ENCODE measurements at places on chromosomes 1 and 21. TPM values are rescaled to one million over a fixed set of nuclear protein-coding genes. Genes with fewer than 3 reads are reported as not detected.

DNA sequence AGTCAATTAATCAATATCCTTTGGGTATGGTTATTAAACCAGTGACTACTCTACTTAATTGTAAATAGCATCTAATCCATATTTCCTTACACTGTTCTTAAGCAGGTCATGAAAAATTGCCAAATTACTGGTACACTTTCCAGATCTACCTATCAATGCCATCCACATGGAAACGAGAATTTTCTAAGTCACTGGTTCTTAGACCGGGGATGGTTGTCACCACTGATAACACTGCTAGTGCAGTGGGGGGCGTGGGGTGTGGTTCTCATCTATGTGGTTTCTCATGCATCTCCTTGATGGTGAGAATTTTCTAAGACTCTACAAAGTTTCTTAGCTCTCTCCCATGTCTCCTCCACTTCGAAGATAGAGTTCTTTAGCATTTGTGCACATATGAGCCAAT is 63.7 kb upstream of the COG2 start:
- no peaks in the 10 kb centered on the region for H3K36me3 ChIP-seq
- no peak overlapping the region for H3K4me3 ChIP-seq
- H3K27ac ChIP-seq = no peak overlapping the region
- H3K27me3 ChIP-seq = no peaks in the 10 kb centered on the region
- no peaks in the 10 kb centered on the region for H3K4me1 ChIP-seq
- no peak for DNase-seq

- no peak for DNase-seq
- H3K4me1 ChIP-seq = no peaks in the 10 kb centered on the region
Observed at GRCh38 chr1:222054416-222054815, 312.5 kb upstream of the DUSP10 start.

- H3K4me1 ChIP-seq = no peaks in the 10 kb centered on the region
- no peaks in the 10 kb centered on the region for H3K36me3 ChIP-seq
- H3K4me3 ChIP-seq = no peak overlapping the region
- H3K27ac ChIP-seq = no peak overlapping the region
Observed at GRCh38 chr21:40466893-40467483, 380.0 kb downstream of the DSCAM start.

DNA sequence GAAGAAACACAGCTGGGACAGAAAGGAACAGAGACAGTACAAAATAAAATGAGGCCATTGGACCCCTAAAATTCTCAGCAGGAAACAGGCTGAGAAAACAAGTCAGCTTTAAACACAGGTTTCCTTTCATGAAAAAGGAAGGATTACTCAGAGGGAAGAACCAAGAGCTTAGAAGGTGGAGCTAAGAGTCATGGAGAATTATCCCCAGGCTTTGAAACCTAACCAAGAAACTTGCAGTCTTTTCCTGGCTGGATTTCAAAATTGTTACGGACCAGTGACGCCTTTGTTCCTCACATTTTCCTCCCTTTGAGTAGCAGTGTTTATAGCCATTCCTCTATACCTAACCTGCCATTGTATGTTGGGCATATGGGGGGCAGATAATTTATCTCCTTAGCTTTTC is 8.8 kb downstream of the HMGB4 start:
- no peaks in the 10 kb centered on the region for H3K36me3 ChIP-seq
- no peaks in the 10 kb centered on the region for H3K4me1 ChIP-seq
- H3K4me3 ChIP-seq = no peak overlapping the region
- no peak for DNase-seq

GRCh38 chr21:14071902-14072734 is 138.6 kb downstream of the LIPI start:
- H3K36me3 ChIP-seq = no peaks in the 10 kb centered on the region
- no peak overlapping the region for H3K27ac ChIP-seq
- no peak overlapping the region for H3K4me3 ChIP-seq
- no peaks in the 10 kb centered on the region for H3K4me1 ChIP-seq

DNA sequence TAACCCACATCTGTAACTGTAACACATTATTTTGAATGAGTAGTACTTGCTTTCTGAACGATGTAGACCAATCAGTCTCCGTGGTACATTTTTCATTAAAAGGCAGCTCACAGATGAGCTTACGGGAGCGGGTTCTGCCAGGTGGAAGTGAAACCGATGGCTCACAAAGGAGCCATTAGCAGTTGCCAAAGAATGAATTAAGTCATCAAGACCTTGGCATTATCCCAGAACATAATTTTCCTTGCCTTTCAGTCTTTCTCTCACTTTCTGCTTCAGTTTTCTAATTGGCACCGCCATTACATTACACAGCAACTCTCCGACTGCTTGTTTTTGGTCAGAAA is 33.5 kb upstream of the UTS2 start:
- H3K27me3 ChIP-seq = no peaks in the 10 kb centered on the region
- H3K36me3 ChIP-seq = no peaks in the 10 kb centered on the region
- no peaks in the 10 kb centered on the region for H3K4me1 ChIP-seq
- H3K4me3 ChIP-seq = no peak overlapping the region
- DNase-seq = no peak

DNA sequence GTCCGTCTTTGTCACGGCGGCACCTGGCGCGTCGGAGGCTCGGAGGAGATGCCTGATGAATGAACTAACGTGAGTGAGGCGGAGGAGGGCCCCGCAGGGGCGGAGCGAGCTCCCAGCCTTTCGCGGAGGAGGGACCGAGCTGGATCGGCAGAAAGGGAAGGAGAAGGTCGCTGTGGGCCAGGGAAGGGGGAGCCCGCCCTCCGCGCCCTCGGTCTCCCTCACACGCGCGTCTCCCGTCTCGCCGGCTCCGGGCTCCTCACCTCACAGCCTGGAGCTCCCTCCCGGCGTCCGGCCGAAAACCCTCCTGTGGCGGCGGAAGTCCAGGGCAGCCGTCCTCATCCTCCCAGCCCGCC is 519 bp downstream of the ZNF496 start:
- no peaks in the 10 kb centered on the region for H3K27me3 ChIP-seq
- peaks cover 16% of the 10 kb centered on the region for H3K4me1 ChIP-seq
- peak; percentile 68 for DNase-seq
- peak overlapping the region; percentile 31 for H3K27ac ChIP-seq
- peak overlapping the region; percentile 28 for H3K4me3 ChIP-seq
- no peaks in the 10 kb centered on the region for H3K36me3 ChIP-seq

DNA sequence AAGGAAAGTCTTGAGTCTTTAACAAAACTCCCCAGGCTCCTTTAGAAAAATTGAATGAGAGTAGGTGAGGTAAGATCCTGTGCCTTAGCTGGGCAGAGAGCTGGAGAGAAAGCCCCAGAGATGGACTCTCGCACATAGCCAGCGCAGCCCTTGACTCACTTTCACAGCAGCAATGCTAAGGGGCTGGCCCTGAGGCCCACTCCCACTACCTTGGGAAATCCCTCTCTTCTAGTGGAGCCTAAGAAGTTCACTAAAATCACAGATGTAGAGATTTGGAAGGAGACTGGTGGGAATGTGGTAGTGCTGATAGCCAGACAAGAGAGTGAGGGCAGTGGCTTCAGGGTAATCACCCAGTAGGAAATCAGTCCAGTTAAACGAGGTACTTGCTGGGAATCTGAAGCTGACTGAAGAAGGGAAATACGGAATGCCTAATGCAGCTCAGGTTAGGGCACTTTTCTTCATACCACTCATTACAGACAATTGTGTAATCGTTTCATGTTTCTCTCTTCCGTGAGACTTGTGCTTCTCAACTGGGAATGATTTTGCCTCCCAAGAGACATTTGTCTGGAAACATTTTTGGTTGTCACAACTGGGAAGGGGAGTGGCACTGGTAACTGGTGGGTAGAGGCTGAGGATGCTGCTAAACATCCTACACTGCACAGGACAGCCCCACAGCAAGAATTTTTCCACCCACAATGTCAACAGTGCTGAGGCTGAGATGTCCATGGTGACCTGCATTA is 42.4 kb upstream of the LRRC8C start:
- no peak for DNase-seq
- H3K27ac ChIP-seq = no peak overlapping the region
- no peak overlapping the region for H3K4me3 ChIP-seq
- H3K27me3 ChIP-seq = no peaks in the 10 kb centered on the region

DNA sequence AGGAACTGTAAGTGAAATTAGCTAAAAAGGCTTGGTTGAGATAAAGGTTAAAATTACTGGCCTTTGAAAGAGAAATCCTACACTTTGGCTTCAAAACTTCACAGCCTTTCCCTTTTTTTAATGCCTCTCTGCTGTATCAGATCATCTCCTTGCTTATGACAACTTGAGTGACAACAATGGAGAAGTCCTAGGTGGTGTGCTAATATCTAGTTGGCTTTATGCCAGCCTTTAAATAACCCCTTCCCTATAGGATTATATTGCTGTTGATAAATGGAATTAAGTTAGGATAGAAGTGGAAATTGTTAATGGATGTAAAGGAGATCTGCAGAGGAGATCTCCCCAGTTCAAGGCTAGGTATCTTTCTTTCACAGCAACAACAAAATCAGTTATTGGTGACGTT is 130.2 kb upstream of the ATP1B1 start:
- H3K27ac ChIP-seq = no peak overlapping the region
- H3K4me1 ChIP-seq = no peaks in the 10 kb centered on the region
- H3K4me3 ChIP-seq = no peak overlapping the region
- no peak for DNase-seq
- no peaks in the 10 kb centered on the region for H3K36me3 ChIP-seq

- H3K4me3 ChIP-seq = no peak overlapping the region
- no peaks in the 10 kb centered on the region for H3K27me3 ChIP-seq
- no peaks in the 10 kb centered on the region for H3K36me3 ChIP-seq
- DNase-seq = no peak
- H3K4me1 ChIP-seq = no peaks in the 10 kb centered on the region
Observed at GRCh38 chr1:10283318-10283984, 73.1 kb downstream of the KIF1B start.

- no peak overlapping the region for H3K4me3 ChIP-seq
- H3K27me3 ChIP-seq = no peaks in the 10 kb centered on the region
- peak; percentile 46 for DNase-seq
- H3K27ac ChIP-seq = no peak overlapping the region
- H3K36me3 ChIP-seq = no peaks in the 10 kb centered on the region
- H3K4me1 ChIP-seq = peaks cover 13% of the 10 kb centered on the region
Observed at GRCh38 chr1:113140588-113141446, 67.8 kb downstream of the LRIG2 start.

DNA sequence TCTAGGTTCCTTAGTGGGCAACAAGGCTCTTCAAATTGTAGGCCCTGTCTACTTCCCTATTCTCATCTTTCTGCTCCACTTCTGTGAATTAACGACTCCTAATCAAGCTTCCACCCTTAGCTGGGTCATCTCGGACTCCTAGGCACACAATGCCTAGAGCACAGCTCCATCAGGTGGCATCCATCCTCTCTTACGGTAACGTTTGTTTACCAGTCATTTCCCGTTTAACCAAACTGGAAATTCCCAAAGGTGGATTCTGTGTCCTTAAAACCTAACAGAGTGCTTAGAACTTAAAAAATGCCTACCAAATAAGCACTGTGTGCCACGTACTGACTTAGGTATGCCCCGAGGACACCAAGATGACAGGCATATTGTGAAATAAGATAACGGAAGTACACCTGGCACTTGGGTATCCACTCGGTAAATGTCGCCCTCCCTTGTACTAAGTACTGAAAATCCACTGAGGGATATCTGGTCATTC is 1.5 kb downstream of the PARP1 start:
- H3K4me1 ChIP-seq = peaks cover 53% of the 10 kb centered on the region
- H3K27me3 ChIP-seq = no peaks in the 10 kb centered on the region
- H3K27ac ChIP-seq = peak overlapping the region; percentile 76
- DNase-seq = peak; percentile 26

GRCh38 chr21:33189824-33190223 is 39.9 kb upstream of the IFNAR2 start:
- peaks cover 34% of the 10 kb centered on the region for H3K4me1 ChIP-seq
- H3K4me3 ChIP-seq = no peak overlapping the region
- H3K27me3 ChIP-seq = no peaks in the 10 kb centered on the region
- H3K27ac ChIP-seq = no peak overlapping the region
- DNase-seq = no peak

- H3K36me3 ChIP-seq = no peaks in the 10 kb centered on the region
- no peak for DNase-seq
- H3K27ac ChIP-seq = no peak overlapping the region
- H3K4me3 ChIP-seq = no peak overlapping the region
- H3K4me1 ChIP-seq = no peaks in the 10 kb centered on the region
- no peaks in the 10 kb centered on the region for H3K27me3 ChIP-seq
Observed at GRCh38 chr1:245444945-245445344, 290.2 kb downstream of the KIF26B start.

DNA sequence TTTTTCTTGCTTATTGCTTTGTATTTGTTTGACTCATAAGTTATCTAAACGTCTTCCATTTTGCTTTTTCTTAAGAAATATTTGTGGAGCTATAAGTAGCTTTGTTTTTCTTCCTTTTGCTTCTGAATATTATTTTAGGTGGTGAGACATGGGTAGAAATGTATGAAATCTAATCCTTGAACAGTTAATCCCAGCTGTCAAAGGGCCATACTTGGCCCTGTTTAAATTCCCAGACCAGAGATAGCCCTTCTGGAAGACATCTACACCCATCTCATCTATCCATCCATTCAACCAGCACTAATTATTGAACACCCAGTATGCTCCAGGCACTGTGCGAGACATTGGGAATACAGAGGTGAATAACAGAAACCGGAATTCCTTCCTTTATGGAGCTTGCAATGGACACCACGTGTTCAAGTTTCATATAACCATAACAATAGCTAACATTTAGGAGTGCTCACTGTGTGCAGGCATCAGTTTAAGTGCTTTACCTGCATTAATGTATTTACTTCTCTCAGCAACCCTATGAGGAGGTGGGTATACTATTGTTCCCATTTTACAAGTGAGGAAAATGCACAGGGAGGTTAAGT is 8.7 kb downstream of the TACSTD2 start:
- H3K4me1 ChIP-seq = peaks cover 3% of the 10 kb centered on the region
- DNase-seq = no peak
- H3K27ac ChIP-seq = no peak overlapping the region
- H3K4me3 ChIP-seq = no peak overlapping the region

- no peak overlapping the region for H3K27ac ChIP-seq
- no peak overlapping the region for H3K4me3 ChIP-seq
- no peak for DNase-seq
- H3K4me1 ChIP-seq = no peaks in the 10 kb centered on the region
- H3K27me3 ChIP-seq = no peaks in the 10 kb centered on the region
Observed at GRCh38 chr1:192459467-192459866, 116.1 kb upstream of the RGS1 start.

- H3K4me3 ChIP-seq = no peak overlapping the region
- H3K27me3 ChIP-seq = no peaks in the 10 kb centered on the region
- no peaks in the 10 kb centered on the region for H3K4me1 ChIP-seq
- H3K36me3 ChIP-seq = no peaks in the 10 kb centered on the region
Observed at GRCh38 chr1:65904681-65905083, 112.0 kb downstream of the PDE4B start.

LAD1 gene
- not detected for total RNA-seq

PPP1R12B gene
- total RNA-seq = 33.7 TPM

CD1B gene
- total RNA-seq = not detected

RGS1 gene
- 9.9 TPM for total RNA-seq

ASPM gene
- total RNA-seq = 0.30 TPM

TYW3 gene
- total RNA-seq = 17.0 TPM

DHCR24 gene
- total RNA-seq = 7.1 TPM

LAMC2 gene
- not detected for total RNA-seq

SAMD13 gene
- not detected for total RNA-seq

MYOG gene
- total RNA-seq = not detected

GSTM4 gene
- 12.6 TPM for total RNA-seq

ZBTB18 gene
- total RNA-seq = 65.3 TPM

CD244 gene
- total RNA-seq = not detected

CHODL gene
- total RNA-seq = not detected

FALEC gene
- total RNA-seq = 0.64 TPM

Measured in CD4-positive, alpha-beta memory T cell (primary cell).